GM13977 (cell line): ENCODE measurements at places on chromosomes 11 and 22.

- no peak for DNase-seq
These were observed 75.8 kb downstream of the GAS2 start for GRCh38 chr11:22742157-22742613.

DNA sequence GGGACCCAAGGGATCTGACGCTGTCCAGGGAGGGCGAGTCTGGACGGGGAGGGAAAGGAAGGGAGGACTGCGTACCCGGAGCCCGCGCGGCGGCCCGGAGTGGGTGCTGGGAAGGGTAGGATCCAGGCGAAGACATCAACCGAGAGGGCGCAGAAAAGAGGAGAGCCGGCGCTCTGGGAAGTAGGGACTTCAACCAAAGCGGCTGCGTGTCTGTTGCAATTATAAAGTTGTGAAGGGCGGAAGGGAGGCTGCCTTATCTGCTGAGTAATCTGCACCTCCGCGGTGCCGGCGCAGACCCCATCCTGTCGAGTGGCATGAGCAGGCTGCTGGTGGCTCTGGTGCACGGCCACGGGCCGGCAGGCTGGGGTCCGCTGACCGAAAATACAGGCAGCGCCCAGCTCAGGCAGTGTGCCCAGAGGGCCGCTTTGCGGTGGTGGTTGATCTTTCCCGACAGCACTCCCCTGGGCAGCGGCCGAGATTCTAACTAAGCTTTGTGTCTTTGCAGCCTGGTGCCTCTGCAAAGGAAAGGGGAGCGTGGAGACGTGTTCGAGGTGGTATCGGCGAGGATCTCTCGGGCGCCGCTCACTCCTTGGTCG is 978 bp downstream of the C11orf87 start:
- peak; percentile 21 for DNase-seq

DNA sequence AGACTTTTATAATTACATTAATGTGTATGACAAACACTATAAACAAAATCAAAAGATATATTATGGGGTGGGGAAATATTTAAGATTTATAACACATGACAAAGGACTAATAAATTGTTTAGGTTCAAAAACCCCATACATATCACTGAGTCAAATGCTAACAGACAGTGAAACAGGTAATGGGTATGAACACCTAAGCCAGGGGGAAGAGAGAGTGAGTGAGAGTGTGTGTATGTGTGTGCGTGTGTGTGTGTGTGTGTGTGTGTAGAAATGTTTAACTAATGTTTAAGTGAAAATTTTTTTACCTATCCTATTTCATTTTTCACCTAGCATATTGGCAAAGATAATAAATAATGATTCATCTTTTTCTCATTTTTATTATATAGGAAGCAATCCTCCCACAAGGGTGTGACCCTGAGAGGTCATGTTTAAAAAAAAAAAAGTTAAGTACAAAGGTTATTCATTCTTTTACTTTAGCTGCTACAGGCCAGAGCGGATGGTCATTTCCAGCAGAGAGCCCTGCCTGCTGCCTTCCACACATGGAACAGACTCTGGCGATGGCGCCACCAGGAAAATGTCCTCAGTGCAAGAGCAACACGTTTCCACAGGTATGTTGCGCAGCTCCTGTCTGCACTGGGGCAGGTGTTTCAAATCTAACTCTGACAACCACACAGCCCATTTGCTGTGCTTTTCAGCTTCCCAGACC is 72.9 kb downstream of the PISD start:
- DNase-seq, result no peak

- DNase-seq, result no peak
These were observed 15.8 kb downstream of the VPS37C start for GRCh38 chr11:61145228-61146005.

DNA sequence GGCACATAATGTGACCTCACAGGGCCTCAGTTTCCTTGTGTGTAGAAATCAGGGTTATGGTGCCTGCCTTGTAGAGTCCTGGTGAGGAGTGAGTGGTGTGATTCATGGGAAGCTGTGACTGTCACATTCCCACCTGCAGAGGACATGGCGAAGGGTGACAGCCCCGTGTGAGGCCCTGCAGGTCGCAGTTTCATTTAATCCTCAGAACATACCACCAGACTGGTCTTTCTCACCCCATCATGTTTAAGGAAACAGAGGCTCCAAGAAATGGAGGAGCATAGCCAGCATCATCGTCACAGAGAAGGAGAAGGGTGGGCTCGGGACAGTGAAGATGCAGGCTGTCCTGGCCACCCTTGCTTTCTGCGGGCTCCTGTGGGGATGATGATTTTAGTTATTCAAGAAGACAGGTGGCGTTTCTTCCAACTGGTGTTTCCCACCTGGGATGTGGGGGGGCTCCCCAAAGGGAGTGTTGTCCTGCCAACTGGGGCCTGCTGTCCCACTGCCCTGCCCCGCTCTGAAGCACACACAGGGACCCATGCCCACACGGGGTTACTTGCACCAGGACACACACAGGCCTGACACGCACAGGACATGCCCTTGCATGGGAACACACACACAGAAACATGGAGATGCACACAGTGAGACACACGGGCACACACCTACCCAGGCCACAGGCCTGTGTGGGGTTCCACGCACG is 100.2 kb downstream of the BCR start:
- no peak for DNase-seq

GRCh38 chr11:70680781-70681281 is 282.5 kb downstream of the CTTN start:
- DNase-seq, result no peak

DNA sequence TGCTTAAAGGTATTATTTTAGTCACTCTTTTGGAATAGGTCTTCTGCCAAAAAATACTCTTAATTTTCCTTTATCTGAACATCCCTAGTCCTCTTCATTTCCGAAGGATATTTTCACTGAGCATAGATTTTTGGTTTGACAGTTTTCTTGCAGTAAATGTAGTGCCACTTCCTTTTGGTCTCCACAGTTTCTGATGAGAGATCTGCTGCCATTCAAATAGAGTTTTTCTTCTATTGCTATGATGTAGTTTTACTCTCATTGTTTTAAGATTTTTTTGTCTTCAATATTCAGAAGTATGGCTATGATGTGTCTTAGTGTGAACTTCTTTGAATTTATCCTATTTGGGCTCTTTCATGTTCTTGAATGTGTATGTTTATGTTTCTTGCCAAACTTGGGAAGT is 281.1 kb upstream of the SORL1-AS1 start:
- no peak for DNase-seq

- no peak for DNase-seq
These were observed 521.0 kb downstream of the ETS1 start for GRCh38 chr11:128066399-128066798.

- DNase-seq, result no peak
These were observed 303.0 kb downstream of the ST3GAL4 start for GRCh38 chr11:126658306-126659056.

DNA sequence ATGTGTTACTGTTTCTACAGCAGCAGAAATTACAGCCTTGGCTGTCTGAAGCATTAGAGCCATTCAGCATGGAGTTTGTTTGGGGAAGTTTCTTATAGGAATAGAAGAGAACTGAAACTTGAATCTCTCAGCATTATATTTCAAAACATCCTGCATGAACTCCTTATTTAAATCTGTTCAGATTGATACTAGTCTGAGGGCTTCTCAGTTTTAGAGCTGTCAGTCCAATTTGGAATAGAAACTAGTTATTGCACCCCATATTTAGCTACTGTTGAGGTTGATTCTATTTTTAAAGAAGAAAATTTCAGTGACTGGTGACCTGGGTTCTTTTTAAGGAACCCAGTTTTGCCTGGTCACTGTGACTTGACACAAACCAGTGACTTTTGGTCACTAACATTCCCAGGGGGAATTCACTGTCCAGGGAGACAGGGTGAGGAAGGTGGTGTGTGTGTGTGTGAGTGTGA is 126.0 kb upstream of the TTC12 start:
- DNase-seq, result no peak

DNA sequence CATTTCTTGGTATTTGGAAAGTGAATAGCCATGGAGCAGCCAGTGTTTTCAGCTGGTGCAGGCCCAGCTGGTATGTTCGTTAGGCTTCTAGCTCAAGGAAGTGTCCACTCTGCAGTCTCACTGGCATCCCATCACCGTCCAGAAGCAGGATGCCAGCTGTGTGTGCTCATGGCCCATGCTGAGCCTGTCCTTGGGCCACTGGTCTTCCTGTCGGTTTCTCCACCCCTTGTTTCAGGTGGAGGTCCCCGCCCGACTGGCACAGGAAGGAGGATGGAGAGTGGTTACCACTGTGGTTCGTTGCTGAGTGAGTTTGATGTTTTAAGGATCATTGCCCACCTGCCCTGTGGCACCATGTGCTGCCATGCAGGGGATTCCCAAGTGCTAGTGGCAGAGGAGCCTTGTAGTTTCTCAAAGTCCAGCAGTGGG is 63.7 kb downstream of the MED15 start:
- no peak for DNase-seq

GRCh38 chr11:45150943-45151342 is 4.5 kb downstream of the PRDM11 start:
- no peak for DNase-seq

- peak; percentile 91 for DNase-seq
These were observed at the start of gene ARSA for GRCh38 chr22:50627642-50628542. Gene ARSA (minus strand): TSS chr22:50628152. CDS start chr22:50627779, 373 bp downstream.

GRCh38 chr22:19434401-19434800 is 2.1 kb downstream of the MRPL40 start:
- DNase-seq, result no peak

- no peak for DNase-seq
These were observed 61.3 kb upstream of the YPEL1 start for GRCh38 chr22:21796863-21797262.

- no peak for DNase-seq
These were observed 104.3 kb downstream of the EXT2 start for GRCh38 chr11:44199816-44200215.

DNA sequence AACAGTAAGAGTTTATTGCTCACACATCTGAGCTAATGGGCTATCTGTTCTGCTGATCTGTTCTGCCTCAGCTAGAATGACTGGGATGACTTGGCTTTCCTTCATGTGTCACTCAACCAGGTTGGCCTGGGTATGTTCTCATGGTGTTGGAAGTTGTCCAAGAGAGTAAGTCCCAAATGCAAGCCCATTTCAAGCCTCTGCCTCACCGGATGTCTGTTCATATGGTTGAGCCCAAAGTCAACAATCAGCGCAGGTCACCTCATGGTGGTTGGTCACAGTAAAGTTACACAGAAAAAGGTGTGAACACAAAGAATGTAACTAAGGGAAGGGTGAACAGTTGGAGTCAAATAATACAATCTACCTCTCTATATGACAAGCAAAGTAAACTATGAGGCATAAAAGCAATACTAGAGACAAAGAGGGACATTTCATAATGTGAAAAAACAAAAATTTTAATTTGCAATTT is 1.9 kb downstream of the GDPD4 start:
- DNase-seq, result no peak

DNA sequence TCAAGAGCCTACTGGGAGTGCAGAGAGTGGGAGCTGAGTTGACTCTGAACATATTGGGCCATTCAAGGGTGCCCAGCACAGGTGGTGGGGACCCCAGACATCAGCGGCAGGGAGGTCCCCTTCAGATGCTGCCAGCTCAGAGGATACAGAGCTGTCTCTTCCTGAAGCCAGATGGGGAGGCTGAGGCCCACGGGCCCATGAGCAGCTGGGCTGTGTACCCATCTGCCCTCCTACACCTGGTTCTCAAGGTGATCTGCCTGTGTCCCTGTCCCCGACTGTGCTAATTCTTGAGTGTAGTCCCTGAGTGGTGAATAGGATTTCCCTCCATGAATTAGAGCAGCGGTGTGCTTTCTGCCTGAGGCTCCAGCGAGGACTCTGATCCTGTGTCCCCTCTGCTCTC is 76.3 kb downstream of the MICAL2 start:
- no peak for DNase-seq

- no peak for DNase-seq
These were observed 50.4 kb upstream of the TBCEL start for GRCh38 chr11:120973501-120973900.

- no peak for DNase-seq
These were observed 3.4 kb downstream of the TOM1 start for GRCh38 chr22:35303029-35303624.

GRCh38 chr11:3177931-3178330 is 12.8 kb upstream of the OSBPL5 start:
- no peak for DNase-seq

DNA sequence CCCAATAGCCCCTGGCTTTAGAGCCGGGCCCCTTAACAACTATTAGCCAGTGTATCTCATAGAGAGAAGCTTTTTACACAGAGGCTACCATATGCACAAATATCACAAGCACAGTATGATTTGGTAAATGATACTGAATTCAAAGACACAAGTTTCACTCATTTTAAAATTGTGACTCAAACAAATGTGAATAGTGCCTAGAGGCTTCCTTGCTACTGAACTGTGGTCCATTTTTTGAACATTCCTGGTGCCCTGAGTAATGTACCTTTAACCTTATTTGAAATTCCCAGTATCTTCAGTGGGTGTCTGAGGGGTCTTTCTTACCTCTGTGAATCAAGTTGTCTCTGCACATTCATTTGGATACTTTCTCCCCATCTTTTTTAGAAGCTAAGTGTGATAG is 156.2 kb downstream of the MAML2 start:
- DNase-seq, result no peak

GRCh38 chr11:91272089-91272488 is 952.5 kb upstream of the FAT3 start:
- no peak for DNase-seq

DNA sequence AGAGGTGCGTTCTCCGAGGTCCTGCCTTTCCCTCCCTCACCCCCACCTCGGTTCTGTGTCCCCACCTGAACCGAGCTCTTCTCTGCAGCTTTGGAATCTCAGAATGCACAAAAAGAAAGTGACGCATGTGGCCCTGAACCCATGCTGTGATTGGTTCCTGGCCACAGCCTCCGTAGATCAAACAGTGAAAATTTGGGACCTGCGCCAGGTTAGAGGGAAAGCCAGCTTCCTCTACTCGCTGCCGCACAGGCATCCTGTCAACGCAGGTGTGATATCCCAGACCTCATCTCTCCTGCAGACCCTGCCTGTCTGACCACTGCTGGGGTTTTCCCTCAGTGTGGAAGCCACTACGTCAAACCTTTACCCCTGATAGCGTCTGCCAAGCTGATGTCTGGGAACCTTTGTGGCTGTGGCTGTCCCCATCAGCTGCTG is 13.9 kb downstream of the ACP2 start:
- no peak for DNase-seq

GRCh38 chr22:22111267-22111751 is 128.7 kb upstream of the TOP3B start:
- peak; percentile 86 for DNase-seq

- DNase-seq, result no peak
These were observed 15.5 kb downstream of the OTUB1 start for GRCh38 chr11:64001484-64002420.

GRCh38 chr11:68843052-68843561 is 1.4 kb upstream of the CPT1A start:
- peak; percentile 70 for DNase-seq

- no peak for DNase-seq
These were observed 39.9 kb downstream of the MYEOV start for GRCh38 chr11:69333879-69334278.

GRCh38 chr11:14783788-14784187 is 108.2 kb downstream of the CYP2R1 start:
- no peak for DNase-seq

GRCh38 chr11:37449146-37449545 is 851.1 kb upstream of the RAG2 start:
- no peak for DNase-seq
